ENCODE measurements at places on chromosomes 2 and 18.

- peak; percentile 35 for DNase-seq
Observed at GRCh38 chr2:113755835-113756354, 547 bp downstream of the SLC35F5 start.

DNA sequence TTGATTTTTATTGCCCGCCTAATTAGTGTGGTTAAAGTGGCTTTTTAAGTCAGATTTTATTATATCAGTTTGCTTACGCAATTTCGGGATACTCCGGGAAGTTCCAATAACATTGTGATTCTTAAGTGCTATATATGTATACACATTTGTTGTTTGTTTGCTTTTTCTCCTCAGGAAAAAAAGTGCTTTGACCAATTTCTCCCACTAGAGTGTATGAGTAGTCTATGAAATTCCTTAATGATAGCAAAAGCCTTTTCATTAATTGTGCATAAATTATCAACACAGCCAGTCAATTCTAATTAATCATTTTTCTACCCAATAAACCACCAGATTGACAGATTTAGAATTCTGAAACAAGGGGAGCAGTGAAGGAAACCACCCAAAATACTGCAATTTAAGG, 172.2 kb downstream of the DPP10 start:
- DNase-seq, result no peak

- no peak for DNase-seq
Observed at GRCh38 chr2:163462993-163463392, 272.8 kb downstream of the FIGN start.

DNA sequence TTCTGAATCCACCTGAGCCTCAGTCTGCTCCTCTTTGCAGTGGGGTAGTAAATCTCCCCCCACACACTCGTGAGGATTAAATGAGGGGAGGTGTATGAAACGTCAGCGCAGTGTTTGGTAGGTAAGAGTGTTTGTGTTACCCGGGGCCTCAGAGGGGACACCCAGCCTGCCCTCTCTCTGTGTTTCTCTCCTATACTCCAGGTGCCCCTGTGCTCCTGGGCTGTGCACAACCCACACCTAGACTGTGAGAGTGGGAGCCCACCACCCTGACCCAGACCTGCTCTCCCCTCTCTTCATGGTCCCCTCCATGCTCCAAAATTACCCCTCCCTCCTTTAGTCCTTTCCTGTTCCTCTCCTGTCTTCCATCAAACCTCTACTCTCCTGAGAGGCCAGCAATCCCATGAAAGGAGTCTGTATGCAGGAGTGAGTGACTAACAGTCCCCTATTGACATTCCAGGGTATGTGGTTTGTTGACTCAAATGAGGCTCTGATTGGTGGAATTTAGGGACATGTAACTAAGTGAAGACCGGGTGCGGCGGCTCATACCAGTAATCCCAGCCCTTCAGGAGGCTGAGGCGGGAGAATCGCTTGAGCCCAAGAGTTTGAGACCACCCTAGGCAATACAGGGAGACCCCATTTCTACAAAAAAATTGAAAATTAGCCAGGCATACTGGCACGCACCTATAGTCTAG, 10.4 kb downstream of the CIB4 start:
- DNase-seq, result no peak

DNA sequence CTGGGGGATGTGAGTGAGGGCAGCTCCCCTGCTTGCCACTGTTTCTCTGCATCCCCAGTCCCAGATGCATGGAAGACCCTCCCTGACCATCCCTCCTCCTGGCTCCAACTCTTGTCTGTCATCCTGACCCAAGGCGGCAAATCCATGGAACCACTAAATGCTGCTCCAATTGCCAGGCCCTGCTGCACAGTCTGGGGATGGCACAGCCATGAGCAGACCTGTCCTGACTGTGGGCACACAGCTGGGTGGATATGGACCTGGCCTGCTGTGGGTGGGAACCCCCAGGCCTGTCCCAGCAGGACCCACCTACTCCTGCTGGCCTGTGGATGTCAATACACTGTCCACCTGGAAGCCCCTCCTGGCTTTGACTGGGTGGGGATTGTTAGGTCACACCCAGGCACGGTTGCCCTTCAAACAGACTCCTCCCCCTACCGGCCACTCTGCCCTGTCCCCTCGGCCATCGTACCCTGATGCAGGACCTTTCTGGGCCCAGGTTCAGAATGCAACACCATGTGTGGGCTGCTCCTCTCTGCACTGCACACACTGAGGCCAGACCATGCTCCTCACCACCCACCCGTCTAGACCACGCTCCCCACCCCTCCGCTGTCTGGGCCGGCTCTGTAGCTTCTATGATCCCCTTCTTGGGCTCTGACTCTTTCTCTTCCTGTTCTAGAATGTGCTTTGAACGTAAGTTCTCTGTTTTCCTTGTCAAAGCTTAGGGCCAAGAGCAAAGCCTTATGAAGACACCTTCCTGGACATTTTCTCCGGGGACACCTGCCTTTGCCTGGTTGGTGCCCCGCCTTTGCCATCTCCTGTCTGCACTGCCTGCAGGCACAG, 57.9 kb downstream of the INPP5D start:
- DNase-seq, result no peak

DNA sequence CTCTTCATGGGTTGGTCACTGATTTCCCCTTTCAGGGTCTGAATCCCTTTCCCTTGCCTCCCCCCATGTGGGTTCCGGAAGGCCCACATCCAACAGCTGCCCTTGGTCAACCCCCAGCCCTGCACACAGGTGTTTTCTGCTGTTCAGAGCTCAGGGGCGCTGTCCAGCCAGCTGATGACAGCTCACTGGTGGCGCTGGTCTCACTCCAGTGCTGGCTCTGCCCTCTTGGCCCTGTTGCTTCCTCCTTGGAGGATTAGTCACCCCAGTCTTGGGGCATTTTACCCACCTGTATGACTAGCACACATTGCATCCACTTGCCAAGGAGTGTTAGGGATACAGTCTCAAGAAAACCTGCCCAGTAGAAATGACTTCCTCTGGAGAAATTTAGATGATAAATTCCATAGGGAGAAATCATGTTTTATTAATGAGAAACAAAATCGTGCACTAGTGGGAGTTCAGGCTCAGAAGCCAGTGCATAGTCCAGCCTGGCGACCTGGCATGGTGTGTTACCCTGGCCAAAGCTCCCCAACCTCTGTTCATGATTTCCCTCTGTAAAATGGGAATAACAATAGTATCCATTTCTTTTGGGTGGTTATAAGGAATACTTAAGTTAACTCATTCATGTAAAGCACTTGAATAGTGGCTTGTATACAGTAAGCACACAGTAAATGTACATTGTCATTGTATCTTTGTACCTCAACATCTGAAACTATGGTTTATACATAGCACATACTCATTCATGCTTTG, 21.6 kb downstream of the CRIM1 start:
- DNase-seq, result no peak

- no peak for DNase-seq
Observed at GRCh38 chr2:216827073-216827720, 32.7 kb downstream of the TNP1 start.

GRCh38 chr2:184357033-184357432, 241.3 kb upstream of the ZNF804A start:
- DNase-seq, result no peak

GRCh38 chr2:213152065-213152794, 818 bp upstream of the IKZF2 start:
- DNase-seq, result peak; percentile 37

- no peak for DNase-seq
Observed at GRCh38 chr2:51734115-51734514, 702.2 kb upstream of the NRXN1 start.

GRCh38 chr2:109435901-109436598, 177.7 kb downstream of the SEPTIN10 start:
- no peak for DNase-seq

DNA sequence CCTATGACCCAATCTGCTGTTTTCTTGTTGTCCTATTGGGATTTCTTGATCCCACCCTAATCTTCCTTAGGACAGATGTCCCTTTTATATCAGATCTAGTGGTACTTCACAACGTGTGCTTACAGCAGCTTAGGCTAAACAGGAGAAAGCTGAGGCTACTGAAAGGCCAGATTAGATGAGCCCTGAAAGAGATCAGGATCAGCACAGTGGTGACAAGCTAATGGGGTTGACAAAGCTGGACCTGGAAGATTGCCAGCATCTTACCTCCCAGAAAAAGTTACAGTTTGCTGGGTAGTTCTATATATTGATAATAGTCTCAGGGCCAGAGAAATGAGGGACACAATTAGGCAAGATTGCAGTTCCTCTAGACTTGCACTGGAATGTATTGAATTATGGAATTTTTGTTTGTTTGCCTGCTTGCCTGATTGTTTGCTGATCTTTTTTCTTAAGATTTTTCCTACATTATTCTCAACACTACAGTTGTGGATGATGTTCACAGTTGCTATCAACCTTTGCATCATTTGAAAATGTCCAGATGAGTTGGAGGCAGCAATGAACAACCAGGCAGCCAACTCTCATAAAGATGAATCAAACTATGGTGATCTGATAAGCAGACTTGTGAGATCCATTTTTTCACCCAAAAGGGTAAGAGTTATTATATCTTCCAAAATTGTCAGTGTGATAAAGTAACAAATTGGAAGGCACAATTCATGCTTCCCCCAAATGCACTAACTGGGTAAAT, 49.1 kb upstream of the PIK3C3 start:
- no peak for DNase-seq

DNA sequence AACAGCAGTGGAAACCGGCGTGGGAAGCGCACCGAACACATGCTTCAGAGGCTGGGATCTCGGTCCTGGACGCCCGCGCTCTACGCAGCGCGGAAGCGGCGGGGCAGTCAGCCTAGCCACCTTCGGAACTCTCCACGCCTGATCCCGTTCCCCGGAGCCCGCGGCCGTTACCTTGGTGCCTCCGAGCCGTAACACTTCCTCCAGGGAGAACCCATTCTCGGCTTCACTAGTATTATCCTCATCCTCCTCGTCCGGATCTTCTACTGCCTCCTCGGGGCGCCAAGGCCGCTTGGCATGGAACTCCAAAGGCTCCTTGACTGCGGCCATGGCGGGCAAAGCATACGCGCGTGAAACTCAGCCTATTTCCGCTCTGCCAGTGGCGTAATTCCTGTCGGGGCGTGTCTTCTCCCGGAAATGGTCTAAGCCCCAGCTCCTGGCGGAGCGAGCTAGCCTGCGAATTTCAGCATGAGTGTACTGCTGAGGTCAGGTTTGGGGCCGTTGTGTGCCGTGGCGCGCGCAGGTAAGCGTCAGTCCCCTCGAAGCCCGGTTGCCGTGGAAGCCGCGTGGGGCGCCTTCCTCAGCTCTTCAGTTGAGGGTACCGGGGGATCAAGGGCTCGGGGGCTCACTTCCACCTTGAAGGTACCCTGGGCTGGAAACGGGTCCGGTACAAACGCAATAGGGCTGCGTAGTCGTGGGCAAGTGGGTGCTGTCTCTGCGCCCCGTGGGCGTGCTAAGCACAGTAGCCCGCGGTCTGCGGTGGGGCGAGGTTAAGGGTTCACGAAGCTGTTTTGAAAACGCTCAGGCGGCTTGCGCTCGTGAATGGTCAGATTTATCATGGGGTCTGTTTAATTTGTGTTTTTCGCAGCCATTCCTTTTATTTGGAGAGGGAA, at the start of the genes CEBPZ and NDUFAF7:
Gene CEBPZ, minus strand, starts transcription at position 356 of the 890 bp plus-strand sequence. Its CDS starts 29 bp downstream, at position 327.
Gene NDUFAF7, plus strand, starts transcription at position 418 of the 890 bp plus-strand sequence. Its CDS starts 48 bp downstream, at position 466.
- peak; percentile 96 for DNase-seq

DNA sequence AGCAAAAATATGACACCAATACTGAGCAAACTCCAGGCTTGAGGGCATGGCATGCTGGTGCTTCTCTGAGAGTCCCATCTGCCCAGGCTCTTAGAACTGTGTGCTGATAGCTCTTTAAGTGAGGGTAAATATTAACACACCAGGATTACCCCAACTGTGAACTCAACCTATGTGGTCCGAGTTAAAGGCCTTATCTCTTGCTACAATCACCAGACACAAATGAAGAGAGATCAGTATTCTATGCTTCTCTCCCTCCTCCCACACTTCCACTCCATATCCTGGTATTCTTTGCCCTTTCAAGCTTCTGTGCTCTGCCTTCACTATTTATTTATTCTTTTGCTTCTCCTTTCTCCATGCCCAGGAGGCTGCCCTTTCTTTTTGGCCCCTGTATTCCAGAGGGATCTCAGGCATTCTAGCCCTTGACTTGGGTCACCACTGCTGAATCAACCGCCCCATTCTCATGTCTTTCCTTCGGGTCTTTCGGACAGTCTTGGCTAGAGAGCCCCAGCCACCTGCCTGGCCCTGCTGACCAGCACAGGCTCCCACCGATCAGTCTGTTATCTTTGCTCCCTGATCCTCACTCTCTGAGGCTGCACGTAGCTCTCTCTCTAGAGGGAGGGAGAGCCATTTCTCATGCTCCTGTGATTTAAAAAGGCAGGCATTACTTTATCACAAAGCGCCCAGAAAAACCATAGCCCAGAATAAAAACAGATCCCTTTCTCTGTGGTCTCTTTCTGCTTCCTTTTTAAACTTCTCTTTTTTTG, 17.2 kb upstream of the HK2 start:
- DNase-seq, result no peak

DNA sequence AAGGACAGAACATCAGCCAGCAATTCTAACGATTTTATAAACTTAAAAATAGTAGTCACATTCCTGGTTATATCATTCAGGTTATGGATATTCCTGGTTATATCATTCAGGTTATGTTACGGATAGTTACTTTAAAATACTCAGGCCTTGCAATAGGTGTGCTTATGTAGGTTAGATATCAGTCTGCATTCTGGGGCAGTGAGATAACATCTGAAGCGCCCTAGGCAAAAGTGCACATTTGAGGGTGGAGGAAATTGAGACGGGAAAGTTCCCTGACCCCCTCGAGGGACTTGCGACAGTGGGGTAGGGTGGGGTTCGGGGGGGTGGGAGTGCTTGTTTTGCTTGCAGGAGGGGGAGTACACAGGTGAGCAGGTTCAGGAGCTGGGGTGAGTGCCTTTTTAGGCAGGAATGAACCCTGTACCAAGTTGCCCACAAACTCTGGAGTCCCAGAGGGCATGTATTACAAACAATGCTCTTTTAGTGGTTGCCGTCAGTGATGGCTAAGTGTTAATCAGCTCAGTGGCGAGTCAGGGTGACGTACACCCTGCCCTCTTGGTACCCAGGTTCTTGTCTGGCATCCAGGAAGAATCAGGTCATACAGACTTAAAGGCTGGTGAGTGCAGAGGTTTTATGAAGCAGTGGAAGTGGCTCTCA, 31.8 kb downstream of the CREG2 start:
- DNase-seq, result no peak

DNA sequence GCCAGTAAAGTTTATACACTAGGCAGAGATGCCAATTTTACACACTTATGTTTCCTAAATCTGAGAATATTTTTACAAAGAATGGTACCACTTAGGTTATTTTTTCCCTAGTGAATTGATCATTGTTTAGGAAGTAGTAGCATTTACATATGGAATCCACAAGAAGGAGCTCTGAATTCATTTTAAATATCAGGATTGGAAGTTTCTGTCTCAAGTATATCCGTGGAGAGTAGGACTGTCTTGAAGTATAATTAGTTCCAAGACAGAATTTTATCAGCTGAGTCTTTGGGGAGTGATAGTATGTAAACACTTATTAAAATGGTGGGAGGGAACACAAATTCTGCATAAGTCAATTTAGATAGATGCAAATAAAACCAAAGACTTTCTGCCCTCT, 82.3 kb upstream of the FAM98A start:
- DNase-seq, result no peak

GRCh38 chr2:47070920-47071824, 83.9 kb downstream of the STPG4 start:
- DNase-seq, result peak; percentile 40

GRCh38 chr18:70151614-70152013, 53.9 kb downstream of the RTTN start:
- no peak for DNase-seq

GRCh38 chr2:68250652-68251186, 1.6 kb downstream of the PPP3R1 start:
- no peak for DNase-seq

- no peak for DNase-seq
Observed at GRCh38 chr2:23360571-23361125, 24.3 kb upstream of the KLHL29 start.

- DNase-seq, result no peak
Observed at GRCh38 chr2:160610041-160610440, 116.4 kb upstream of the RBMS1 start.

GRCh38 chr2:25320077-25320476, 21.6 kb downstream of the DNMT3A start:
- no peak for DNase-seq
